ENCODE measurements at places on chromosomes 4 and X.

DNA sequence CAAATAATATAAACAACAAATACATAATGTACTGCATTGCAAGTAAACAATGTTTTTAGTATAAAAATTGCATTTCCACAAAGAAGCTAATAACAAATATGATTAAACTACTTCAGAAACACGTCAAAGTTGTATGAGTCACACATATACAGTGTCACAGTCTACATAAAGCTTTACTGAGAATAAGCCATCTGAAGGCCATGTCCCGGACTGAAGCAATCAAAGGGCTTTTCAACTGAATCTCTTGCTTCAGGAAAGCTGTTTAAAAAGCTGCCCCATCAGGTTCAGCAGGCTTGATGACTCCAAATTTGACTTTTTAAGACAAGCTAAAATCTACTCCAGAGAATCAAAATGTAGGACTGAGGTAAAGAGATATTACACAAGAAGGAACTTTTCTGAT is 1476.8 kb downstream of the ADGRL3 start:
- no peak for DNase-seq

DNA sequence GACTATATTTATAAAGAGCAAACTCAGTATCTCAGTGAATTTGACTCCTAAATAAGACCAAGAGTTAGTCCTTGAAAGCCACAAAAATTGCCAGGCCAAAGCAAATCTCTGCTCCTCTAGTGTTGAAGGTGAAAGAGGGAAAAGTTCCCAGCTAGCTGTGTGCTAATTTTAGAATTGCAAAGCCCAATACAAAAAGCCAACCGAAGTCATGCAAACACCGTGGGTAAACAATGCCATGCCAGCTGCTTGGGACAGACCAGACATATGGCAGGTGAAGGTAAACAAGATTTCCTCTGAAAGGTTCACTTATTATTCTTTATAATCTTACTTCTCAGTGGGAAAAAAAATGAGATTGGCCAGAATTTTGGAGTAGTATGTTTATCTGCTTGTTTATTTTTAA is 80.5 kb upstream of the LNX1 start:
- DNase-seq: peak; percentile 43

DNA sequence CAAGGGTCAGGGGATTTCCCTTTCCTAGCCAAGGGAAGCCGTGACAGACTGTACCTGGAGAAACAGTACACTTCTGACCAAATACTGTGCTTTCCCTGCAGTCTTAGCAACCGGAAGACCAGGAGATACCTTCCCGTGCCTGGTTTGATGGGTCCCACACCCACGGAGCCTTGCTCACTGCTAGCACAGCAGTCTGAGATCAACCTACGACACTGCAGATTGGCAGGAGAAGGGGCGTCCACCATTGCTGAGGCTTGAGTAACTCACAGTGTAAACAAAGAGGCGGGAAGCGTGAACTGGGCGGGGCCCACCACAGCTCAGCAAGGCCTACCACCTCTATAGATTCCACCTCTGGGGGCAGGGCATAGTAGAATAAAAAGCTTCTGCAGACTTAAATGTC is 48.7 kb upstream of the SRD5A3 start:
- DNase-seq: no peak

DNA sequence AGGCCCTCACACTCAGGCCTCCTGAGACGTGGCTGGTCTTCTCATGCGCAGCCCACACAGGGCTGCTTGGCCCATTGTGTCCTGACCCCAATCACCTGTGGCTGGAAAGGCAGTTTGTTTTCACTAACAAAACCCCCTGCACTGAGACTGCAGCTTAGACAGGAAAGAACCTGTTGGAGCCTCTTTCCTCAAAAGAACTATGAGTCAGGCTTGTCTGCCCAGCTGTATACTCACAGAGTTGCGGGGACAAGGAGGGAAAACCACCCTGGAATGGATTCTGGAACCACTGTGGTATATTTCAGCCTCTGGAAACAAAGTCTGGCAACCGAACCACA is 5.2 kb upstream of the TMEM156 start:
- no peak for DNase-seq

- DNase-seq: no peak
These were observed 4.8 kb upstream of the DAPP1 start for GRCh38 chr4:99811850-99812249.

DNA sequence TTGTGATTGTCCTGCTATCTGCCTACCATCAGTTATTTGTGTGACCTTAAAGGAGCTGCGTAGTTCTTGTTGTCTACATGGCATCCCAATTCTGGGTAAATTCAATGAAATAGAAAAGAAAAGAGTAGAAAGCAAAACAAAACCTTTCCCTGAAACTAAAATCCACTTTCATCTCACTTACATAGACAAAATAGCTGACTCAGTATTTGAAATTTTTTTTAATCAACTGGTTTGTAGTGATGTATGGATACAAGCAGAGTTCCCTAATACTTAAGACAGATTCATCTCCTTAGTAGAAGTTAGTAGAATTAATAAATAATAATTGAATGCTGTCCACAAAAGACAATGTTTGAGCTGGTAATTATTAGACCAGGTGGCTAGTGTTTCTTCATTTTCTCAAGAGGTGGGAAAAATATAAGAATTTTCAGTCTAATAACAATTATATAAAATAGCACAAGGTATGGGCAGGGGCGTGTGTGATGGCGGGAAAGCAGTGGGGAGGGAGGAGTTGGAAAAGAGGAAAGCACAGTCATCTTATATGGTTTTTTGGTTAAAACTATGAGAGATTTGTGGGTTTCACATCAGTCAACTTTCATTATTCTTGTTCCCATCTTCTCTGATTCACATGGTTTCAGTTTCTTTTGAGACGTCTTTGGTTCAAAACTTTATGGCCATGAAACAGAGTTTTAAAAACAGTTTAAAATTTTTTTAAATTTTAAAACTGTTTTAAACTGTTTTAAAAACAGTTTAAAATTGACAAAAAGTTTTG is 275.2 kb downstream of the SPRY1 start:
- DNase-seq: no peak

- DNase-seq: no peak
These were observed 329.5 kb upstream of the ZFP42 start for GRCh38 chr4:187666034-187666433.

DNA sequence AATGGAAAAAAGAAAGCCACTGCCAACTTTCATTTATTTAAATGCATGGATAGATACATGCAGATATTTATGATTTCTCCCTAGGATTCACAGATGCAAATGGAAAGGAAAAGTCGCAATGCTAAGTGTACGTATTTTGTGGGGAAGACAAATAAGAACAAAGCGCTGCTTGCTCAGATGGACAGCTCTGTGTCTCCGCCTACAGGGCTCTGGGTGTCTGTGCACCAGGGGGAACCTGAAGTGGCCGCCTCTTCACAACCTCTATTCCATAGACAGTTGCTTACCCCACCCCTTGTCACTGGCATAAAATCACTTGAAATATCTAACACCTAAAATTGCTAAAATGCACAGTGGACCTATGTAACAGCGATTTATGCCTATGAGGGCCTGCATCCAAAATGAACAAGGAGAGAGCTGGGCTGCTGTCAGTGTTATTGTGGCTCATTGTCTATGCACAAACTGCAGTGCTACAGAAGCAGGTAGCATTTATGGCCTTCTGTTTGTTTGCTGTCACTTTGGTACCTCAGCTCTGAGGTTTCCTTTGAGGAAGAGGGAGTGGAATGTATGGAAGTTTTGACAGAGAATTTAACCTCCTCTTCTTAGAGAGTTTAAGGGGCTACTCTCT is 58.6 kb upstream of the PAGE1 start:
- peak; percentile 13 for DNase-seq

- no peak for DNase-seq
These were observed 214.0 kb upstream of the SLIT2 start for GRCh38 chr4:20037745-20038144.

- DNase-seq: no peak
These were observed 42.4 kb downstream of the MSX1 start for GRCh38 chr4:4901877-4902276.

GRCh38 chr4:101158134-101158482 is 189.2 kb downstream of the PPP3CA start:
- DNase-seq: no peak

DNA sequence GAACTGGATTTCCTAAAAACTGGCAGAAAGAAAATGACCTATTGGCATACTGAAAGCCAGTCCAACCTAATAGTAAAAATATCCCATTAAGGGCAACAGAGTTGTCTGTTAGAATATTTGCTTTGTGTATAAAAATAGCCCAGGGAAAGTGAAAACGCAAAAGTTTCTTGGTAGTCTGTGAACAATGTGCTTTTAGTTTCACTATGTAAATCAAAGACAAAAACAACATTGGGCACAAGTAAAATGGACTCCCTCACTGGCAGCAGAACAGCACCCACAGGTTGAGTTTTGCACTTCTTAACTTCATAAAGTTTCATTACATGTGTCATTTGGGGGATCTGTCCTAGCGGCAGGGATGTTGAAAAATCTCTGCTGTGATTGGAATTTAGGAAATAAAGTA is 4.3 kb upstream of the FGG start:
- DNase-seq: no peak

- no peak for DNase-seq
These were observed 23.1 kb downstream of the ATP8A1 start for GRCh38 chr4:42633605-42634388.

Measured in NCI-H1092 (cell line).